ENCODE measurements at places on chromosomes 1 and 21. TPM values are rescaled to one million over a fixed set of nuclear protein-coding genes. Genes with fewer than 3 reads are reported as not detected.

Gene TNNI3K
- total RNA-seq = 0.90 TPM

- no peak for DNase-seq
Measured at GRCh38 chr1:188514917-188515316, 1686.2 kb downstream of the PLA2G4A start.

DNA sequence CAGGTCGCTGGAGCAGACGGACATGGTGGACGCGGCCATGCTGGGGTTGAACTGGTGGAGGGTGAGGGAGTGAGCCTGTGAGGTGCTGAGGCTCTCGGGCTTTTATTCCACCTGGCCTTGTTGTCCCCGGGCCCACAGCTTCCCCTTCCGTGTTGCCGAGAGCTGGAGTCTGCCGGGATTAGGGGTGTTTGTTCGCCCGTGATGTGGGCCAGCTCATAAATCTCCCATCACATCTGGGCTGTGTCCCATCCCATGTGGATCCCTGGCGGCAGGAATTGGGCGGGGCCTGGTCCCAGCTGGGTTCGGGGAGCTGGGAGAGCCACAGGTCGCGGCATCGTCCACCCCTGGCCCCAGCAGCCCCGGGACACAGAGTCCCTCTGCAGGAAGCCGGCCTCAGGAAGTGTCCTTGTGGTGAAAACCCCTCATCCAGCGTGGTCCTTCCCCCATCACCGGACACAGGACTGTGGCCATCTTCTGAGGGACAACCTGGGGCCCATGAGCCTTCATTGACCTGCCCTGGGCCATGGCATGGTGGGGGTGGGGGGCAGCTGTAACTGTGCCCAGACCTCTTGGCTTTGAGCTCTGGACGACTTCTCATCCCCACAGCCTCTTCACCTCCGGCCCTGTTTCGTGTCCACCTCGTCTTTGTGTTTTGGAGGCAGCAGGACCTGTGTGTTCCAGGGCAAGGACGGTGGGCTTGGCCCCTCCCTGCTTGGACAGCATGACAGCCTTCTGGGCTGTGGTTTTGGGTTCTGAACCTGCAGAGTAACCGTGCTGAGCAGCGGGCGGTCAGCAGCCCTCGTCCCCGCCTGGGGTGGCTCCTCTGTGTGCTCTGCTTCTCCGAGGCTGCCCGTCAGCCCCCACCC, at the start of gene KRTAP10-6:
KRTAP10-6 (minus strand) TSS at position 60 of the 866 bp plus-strand sequence; CDS start at position 39, 21 bp downstream.
- no peak for DNase-seq

DNA sequence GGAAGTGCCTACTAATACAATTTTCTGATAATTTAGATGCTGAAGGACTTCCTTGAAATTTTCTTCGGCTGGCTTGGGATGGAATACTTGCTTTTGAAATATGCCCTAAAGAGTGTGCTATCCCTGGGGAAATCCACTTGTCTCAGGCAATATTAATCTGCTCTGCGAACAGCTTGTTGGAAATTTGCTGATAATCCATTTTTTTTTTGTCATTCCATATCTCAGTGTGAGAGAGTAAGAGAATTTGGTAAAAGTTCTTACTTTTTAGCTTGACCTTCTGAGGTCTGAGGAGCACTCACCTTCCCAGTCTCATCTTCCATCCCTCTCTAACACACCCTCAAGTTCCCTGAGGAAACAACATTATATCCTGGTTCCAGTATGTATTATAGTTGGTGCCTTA, 36.8 kb downstream of the DNAJC6 start:
- DNase-seq = no peak

Gene DNAJC6
- 0.37 TPM for total RNA-seq

Gene VPS26C
- 43.2 TPM for total RNA-seq
